ENCODE measurements at places on chromosomes 11 and 22.

DNA sequence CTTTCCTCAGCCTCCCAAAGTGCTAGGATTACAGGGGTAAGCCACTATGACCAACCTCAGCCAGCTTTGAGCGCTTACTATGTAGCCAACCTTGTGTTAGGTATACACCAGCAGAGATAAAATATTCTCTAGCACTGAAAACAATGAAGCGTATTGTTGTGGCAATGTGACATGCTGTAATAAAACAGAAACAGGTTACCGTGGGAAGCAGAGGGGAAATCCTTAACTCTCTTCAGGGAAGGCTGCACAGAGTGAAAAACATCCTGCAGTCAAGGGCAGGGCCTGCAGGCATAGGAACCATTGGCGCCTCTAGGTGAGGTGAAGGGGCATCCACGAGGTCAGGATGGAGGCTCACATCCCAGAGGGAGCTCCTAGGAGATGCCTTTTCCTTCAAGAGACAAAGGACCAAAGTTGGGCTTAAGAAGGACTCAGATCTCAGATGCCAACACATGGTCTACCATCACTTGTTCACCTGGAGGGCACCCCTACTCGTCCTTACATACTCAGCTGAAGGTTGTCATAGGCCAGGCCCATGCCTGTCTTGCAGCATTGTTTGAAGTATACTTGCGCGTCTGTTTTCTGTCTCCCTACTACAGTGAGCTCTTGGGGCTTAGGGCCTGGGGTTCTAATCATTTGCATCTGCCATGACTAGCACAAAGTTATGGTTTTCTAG is 8.0 kb downstream of the POLD4 start:
- DNase-seq, result no peak

- DNase-seq, result no peak
These were observed 3.2 kb upstream of the MS4A10 start for GRCh38 chr11:60781981-60782316.

GRCh38 chr22:32044477-32044876 is 1.4 kb downstream of the SLC5A1 start:
- DNase-seq, result no peak

DNA sequence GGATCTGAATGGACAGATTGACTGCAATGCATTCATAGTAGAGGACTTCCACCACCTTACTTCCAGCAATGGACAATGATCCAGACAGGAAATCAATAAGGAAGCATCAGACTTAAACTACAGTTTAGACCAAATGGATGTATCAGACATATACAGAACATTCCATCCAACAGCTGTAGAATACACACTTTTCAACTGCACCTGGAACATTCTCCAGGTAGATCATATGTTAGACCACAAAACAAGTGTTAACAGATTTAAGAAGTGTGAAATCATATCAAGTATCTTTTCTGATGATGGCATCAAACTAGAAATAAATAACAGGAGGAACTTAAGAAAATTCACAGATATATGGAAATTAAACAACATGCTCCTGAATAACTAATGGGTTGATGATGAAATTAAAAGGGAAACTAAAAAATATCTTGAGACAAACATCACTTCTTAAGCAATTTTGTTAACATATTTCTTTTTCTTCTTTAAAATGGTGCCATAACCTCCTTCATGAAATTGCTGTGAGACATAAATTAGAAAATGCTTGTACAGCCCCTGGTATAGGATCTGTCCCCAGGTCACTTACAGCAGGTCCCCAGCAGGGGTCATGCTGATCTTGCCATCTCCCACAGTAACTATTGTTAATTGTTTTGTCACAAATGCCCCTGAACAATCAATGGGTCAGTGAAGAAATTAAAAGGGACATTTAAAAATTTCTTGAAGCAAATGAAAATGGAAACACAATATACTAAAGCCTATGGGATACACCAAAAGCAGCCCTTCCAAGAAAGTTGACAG is 100.0 kb upstream of the OR4B1 start:
- no peak for DNase-seq

GRCh38 chr11:62580959-62581715 is 7.4 kb upstream of the EEF1G start:
- DNase-seq, result no peak

DNA sequence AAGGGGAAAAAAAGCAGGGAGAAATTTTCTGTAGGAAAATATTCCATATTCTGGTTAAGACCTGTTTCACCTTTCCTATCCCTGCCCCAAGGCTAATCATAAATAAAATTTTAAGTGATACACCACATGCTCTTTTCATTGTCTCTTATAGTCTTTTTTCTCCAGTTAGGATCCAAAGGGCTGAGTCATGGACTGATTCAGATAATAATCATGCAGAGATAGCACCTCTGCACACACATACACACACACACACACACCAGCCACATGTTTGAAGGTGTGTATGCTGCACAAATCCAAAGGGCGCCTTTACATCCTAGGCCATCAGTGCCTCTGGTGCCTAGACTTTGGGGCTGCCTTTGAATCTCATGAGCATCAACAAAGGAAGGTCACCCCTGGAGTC is 35.5 kb upstream of the CWF19L2 start:
- no peak for DNase-seq

- DNase-seq, result no peak
These were observed 3.5 kb downstream of the SYVN1 start for GRCh38 chr11:65130631-65131416.
